ENCODE measurements at places on chromosomes 16 and 17. TPM values are rescaled to one million over a fixed set of nuclear protein-coding genes. Genes with fewer than 3 reads are reported as not detected.

- no peaks in the 10 kb centered on the region for H3K27me3 ChIP-seq
- no peaks in the 10 kb centered on the region for H3K36me3 ChIP-seq
- H3K4me1 ChIP-seq: peaks cover 35% of the 10 kb centered on the region
- no peak overlapping the region for H3K27ac ChIP-seq
- no peak overlapping the region for H3K4me3 ChIP-seq
- DNase-seq: peak; percentile 57
Measured at GRCh38 chr16:85057948-85058347, 30.4 kb downstream of the KIAA0513 start.

DNA sequence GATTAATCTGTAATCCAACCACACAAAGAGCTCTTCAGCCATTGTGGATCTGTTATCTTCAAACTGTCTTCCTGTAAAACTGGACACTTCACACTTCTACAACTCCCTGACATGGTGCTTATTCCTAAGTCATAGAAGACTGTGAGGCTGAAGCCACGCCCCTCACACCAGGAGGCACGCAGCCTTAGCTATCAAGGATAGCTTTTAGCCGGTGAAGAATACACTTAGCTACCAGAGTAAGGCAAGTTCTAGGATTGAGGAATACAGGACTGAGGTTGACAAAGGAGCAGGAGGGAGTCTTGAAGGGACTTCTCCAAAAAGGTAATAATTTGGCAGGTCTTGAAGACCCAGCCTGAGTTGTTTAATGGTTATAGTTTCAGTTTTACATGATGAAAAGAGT is 79.8 kb upstream of the GAS7 start:
- H3K4me3 ChIP-seq: peak overlapping the region; percentile 9
- H3K27me3 ChIP-seq: peaks cover 7% of the 10 kb centered on the region
- no peaks in the 10 kb centered on the region for H3K4me1 ChIP-seq
- no peak for DNase-seq
- no peaks in the 10 kb centered on the region for H3K36me3 ChIP-seq

DNA sequence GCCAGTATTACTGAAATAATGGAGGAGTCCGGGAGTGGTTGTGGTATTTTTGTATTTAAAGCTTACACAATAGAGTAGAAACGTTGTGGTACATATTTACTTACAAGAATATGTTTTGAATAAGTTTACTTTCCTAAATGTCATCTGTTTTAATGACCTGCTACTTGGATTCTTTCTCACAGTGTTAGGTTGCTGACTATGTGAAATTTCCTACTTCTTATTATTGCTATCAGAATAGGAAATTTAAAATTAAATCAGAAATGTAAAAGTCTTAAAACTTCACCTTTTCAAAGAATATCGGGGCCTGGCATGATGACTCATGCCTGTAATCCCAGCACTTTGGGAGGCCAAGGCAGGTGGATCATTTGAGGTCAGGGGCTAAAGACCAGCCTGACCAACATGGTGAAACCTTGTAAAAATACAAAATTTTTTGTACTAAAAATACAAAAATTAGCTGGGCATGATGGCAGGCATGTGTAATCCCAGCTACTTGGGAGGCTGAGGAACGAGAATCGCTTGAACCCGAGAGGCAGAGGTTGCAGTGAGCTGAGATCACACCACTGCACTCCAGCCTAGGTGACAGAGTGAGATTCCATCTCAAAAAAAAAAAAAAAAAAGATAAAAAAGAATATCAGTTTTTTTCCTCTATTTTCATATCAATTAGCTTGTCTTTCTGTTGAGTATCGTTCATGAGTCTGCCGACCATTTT is 77.8 kb downstream of the VMP1 start:
- no peak for DNase-seq
- H3K27me3 ChIP-seq: no peaks in the 10 kb centered on the region
- H3K4me3 ChIP-seq: no peak overlapping the region
- H3K27ac ChIP-seq: peak overlapping the region; percentile 76
- peaks cover 46% of the 10 kb centered on the region for H3K4me1 ChIP-seq

DNA sequence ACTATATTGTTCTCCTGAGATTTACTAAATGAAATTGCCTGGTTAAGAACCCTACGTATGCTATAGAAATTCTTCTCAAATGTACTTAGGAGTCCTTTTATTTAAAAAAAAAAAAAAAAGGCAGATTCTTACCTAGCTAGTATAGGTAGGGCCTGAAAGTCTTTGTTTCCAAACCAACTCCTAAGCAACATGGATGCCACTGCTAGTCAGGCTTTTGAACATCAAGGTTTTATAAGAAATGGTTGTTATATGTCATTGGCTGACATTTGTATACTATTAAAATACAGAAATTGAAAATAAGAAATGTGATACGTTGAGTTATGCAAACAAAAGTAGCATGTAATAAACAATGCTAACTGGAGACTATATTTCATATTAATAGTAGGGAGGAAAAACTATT is 1.2 kb downstream of the EVI2A start:
- H3K36me3 ChIP-seq: no peaks in the 10 kb centered on the region
- no peak for DNase-seq
- H3K27me3 ChIP-seq: no peaks in the 10 kb centered on the region
- H3K27ac ChIP-seq: no peak overlapping the region
- H3K4me3 ChIP-seq: peak overlapping the region; percentile 33
- peaks cover 43% of the 10 kb centered on the region for H3K4me1 ChIP-seq

DNA sequence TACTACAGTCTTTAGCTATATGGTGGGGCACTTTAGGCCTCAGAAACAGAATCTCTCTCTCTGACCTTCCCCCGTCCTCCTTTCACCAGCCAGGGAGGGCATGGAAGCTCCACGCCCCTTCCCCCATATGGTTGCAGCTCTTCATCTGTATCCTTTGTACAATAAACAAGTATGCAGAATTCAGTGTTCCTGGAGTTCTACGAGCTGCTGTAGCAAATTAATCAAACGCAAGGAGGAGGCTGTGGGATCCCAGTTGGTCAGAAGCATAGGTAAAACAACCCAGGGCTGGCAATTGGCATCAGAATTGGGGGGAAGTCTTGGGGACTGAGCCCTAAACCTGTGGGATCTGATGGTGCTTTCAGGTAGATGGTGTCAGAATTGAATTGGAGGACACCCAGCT is 163.7 kb upstream of the NLRP1 start:
- no peak for DNase-seq
- no peaks in the 10 kb centered on the region for H3K4me1 ChIP-seq
- no peaks in the 10 kb centered on the region for H3K36me3 ChIP-seq

GRCh38 chr17:19915245-19915978 is 47.7 kb upstream of the ULK2 start:
- H3K27me3 ChIP-seq: no peaks in the 10 kb centered on the region
- DNase-seq: no peak
- peaks cover 43% of the 10 kb centered on the region for H3K36me3 ChIP-seq
- no peak overlapping the region for H3K27ac ChIP-seq

Gene MT1M
- 1.3 TPM for total RNA-seq

DNA sequence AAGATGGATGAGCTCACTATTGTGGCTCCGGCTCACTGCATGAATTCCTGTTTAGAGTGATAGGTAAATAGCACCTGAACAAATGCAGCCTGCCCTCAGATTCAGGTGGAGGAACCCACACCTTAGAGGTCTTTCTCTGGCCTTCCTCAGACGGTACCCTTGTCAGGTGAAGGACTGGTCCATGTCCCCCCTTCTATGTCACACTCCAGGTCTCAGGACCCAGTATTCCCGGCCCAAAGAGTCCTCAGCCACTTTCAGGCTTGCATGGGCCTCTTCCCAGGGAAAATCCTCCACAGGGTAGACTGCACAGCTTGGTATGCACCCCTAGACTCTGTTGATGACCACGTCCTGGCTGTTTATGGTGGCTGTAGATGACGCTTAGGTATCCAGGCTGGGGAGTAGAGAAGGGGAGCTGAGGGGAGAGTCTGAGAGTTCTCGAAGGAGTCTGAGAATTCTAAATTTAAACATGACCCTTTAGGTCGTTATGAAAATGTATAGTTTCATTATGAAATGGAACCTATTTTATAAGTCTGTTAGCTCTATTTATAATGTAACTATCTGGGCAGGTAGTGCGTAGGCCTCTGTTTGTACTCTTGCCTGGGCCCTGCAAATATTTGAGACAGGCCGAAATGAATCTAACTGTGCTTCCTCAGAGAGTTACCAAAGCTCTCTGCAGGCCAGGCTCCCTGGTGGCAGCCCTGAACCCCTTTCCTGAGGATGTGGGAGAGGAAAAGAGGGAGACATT is 32.5 kb upstream of the CCR7 start:
- no peaks in the 10 kb centered on the region for H3K4me1 ChIP-seq
- no peak for DNase-seq
- no peaks in the 10 kb centered on the region for H3K36me3 ChIP-seq
- no peak overlapping the region for H3K27ac ChIP-seq
- no peaks in the 10 kb centered on the region for H3K27me3 ChIP-seq

DNA sequence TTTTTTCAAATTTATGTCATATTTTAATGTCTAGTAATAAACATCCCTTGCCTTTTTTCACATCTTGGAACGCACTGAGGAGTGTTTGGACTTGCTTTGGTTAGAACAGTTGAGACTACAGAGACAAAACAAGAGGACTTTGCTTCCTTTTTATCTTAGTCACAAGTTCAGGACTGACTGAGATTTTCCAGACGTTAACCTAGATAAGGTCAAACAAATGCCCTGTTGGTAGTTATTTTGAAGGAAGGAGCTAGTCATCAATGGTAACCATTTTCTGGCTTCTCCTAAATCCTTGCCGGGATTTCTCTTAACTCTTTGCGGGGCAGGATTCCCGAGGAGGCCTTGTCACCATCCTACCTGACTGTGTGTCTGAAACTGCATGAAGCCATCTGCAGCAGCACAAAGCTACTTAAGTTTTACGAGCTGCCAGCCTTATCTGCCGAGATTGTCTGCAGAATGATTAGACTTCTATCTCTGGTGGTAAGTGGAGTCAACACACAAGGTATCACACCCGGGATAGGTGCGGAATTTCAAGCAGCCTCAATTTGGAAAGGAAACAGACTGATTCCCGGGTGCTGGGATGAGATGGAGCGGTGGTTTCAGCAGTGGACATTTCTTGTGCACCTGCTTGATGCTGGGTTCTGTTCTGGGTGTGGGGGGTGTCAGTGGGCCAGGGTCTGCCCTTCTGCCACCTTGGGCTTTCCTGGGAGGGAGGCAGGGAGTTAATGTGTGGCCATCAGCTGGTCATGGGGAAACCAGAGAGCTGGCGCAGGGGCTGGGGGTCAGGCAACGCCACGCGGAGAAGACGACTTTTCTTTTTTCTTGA is 48.3 kb downstream of the RNF213 start:
- H3K36me3 ChIP-seq: peaks cover 81% of the 10 kb centered on the region
- H3K4me3 ChIP-seq: no peak overlapping the region
- H3K4me1 ChIP-seq: no peaks in the 10 kb centered on the region

Gene SDK2
- total RNA-seq: 1.7 TPM

GRCh38 chr17:14437176-14437575 is 136.3 kb downstream of the HS3ST3B1 start:
- H3K4me1 ChIP-seq: no peaks in the 10 kb centered on the region
- no peaks in the 10 kb centered on the region for H3K36me3 ChIP-seq
- H3K4me3 ChIP-seq: no peak overlapping the region

GRCh38 chr17:82239926-82240505 is 11.2 kb downstream of the SLC16A3 start:
- H3K36me3 ChIP-seq: peaks cover 63% of the 10 kb centered on the region
- no peak overlapping the region for H3K27ac ChIP-seq
- DNase-seq: no peak

GRCh38 chr16:48914070-48914469 is 304.1 kb upstream of the N4BP1 start:
- no peaks in the 10 kb centered on the region for H3K36me3 ChIP-seq
- H3K27me3 ChIP-seq: no peaks in the 10 kb centered on the region
- no peak overlapping the region for H3K4me3 ChIP-seq
- H3K4me1 ChIP-seq: no peaks in the 10 kb centered on the region

Gene ANKRD13B
- total RNA-seq: 6.7 TPM

GRCh38 chr16:14300705-14301168 is 229.6 kb downstream of the MRTFB start:
- peak; percentile 78 for DNase-seq
- no peaks in the 10 kb centered on the region for H3K27me3 ChIP-seq
- peak overlapping the region; percentile 84 for H3K27ac ChIP-seq
- H3K4me3 ChIP-seq: peak overlapping the region; percentile 97
- H3K36me3 ChIP-seq: no peaks in the 10 kb centered on the region

DNA sequence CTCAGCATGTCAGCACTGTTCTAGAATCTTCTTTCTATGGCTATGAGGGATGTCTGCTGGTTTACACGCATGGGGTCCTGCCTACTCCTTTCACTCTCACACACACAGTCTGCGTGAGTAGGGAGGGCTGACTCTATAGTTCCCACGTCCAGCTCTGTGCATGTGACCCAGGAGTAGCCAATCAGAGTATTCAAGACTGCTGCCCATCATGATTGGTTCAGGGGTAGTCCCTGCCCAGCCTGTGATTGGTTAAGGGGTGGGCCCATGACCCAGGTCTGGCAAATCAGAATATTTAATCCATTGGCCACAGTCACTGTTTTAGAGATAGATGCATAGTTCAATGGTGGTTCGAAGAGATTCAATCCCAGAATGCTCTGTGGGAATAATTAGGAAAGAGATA is 151.3 kb upstream of the IRX3 start:
- H3K4me3 ChIP-seq: no peak overlapping the region
- H3K4me1 ChIP-seq: no peaks in the 10 kb centered on the region
- H3K27ac ChIP-seq: no peak overlapping the region
- H3K36me3 ChIP-seq: no peaks in the 10 kb centered on the region
- no peak for DNase-seq

Gene KRTAP17-1
- not detected for total RNA-seq

DNA sequence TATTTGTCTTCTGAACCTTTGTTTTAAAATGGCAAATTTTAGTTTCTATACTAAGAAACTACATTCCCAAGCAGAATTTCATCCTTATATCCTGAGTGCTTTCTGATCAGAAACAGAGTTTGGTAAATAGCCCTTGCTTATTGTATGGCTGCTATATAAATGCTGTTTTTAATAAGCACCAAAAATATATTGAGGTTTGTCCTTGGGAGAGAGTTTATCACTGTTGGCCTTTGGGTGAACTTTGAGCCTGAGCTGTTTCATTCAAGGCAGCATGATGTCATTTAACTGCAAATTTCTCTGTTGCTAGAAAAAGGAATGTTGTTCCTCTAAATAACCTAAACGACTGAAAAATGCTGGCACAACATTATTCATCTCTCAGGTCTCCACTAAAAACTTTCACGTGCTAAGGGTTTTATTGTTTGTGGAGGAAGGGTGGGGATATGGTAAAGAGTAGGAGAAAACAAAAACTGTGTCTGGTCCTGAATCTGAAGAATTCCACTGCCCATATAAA is 334.3 kb upstream of the TBX2 start:
- no peaks in the 10 kb centered on the region for H3K36me3 ChIP-seq
- H3K4me1 ChIP-seq: peaks cover 13% of the 10 kb centered on the region
- peak; percentile 11 for DNase-seq
- H3K4me3 ChIP-seq: no peak overlapping the region
- H3K27ac ChIP-seq: no peak overlapping the region

DNA sequence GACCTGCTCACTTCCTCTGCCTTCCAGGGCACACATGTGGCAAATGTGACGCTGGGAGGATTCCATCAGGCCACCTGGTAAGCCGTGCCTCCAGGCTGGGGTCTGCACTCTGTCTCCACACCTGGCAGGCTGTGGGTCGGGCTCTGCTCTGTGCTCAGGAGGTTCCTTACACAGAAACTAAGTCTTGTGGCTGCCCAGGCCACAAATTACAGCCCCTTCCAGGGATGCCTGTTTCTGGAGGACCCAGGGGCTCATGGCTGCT is 58.2 kb downstream of the RMI2 start:
- no peak for DNase-seq
- H3K36me3 ChIP-seq: no peaks in the 10 kb centered on the region
- no peak overlapping the region for H3K4me3 ChIP-seq
- no peaks in the 10 kb centered on the region for H3K27me3 ChIP-seq
- no peak overlapping the region for H3K27ac ChIP-seq
